Urothelium cell line (cell line): ENCODE measurements at places on chromosomes 6 and 20.

DNA sequence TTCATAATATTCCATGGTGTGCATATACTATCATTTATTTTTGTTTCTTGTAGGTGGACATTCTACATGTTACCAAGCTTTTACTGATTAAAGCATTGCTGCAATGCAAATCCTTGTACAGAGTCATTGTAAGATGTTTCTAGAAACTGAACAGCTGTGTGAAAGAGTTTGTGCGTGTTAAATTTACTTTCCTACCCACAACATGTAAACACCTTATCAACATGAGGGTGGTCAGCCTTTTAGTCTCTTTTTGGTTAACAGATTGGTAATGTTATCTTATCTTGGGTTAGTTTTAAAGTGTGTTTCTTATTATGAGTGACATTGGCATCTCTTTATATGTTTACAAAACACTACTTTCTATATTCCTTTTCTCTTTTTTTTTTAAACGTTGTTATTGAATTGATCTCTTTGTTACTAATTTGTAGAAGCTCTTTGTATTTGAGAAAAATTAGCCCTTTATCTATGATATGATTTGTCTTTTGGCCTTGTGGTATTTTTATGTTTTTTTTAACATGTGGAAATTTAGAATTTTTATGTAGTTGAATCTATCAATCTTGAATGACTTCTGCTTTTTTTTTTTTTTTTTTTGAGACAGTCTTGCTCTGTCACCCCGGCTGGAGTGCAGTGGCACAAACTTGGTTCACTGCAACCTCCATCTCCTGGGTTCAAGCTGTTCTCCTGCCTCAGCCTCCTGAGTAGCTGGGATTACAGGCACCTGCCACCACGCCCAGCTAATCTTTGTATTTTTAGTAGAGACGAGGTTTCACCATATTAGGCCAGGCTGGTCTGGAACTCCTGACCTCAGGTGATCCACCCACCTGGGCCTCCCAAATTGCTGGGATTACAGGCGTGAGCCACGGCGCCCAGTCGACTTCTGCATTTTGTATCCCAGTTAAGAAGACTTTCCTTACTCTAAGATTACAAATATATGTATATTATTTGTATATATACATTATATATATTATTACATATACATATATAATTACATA is 112.1 kb downstream of the TCP11 start:
- DNase-seq, result no peak

GRCh38 chr6:73348550-73349204 is 5.4 kb downstream of the DPPA5 start:
- DNase-seq, result no peak

GRCh38 chr20:676315-676937 is 824 bp upstream of the SCRT2 start:
- DNase-seq, result no peak

GRCh38 chr6:157731221-157731620 is 91.8 kb upstream of the SNX9 start:
- no peak for DNase-seq

DNA sequence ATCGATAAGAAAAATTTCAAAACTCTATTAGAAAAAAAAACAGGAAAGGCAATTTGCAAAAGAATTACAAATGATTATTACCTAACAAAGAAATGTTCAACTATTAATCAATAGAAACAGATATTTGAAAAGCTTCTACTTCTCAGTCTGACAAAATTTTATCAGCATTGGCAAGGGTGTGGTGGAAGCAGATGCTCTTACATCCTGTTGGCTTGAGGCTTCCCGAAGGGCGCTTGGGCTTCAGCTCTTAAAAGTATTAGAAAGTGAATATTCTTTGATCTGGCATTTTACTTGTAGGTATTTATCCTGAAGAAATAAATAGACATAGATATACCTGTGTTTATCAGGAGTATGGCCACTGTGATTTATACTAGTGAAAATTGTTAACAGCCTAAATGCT is 38.7 kb downstream of the SLC35D3 start:
- no peak for DNase-seq

- DNase-seq, result no peak
These were observed 131.2 kb upstream of the THEMIS start for GRCh38 chr6:128032042-128032441.

DNA sequence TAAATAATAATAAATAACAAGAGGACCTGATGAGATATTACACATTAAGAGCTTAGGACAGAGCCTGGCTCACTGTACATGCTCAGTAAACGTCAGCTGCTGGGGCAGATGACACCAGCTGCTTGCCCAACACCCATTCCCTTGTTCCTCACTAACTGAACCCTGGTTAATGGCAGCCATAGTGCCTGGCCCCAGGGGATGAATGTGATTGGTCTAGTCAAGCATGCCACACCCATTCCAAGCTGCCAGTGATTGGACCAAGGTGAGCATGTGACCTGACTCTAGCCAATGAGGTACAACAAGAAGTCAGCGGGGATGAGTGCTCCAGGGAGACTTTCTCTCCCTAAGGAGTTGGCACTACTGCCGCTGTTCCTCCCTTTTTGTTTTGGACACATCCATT is 85.1 kb upstream of the PTPN1 start:
- no peak for DNase-seq

GRCh38 chr20:651713-652614 is 1.0 kb downstream of the SRXN1 start:
- no peak for DNase-seq

DNA sequence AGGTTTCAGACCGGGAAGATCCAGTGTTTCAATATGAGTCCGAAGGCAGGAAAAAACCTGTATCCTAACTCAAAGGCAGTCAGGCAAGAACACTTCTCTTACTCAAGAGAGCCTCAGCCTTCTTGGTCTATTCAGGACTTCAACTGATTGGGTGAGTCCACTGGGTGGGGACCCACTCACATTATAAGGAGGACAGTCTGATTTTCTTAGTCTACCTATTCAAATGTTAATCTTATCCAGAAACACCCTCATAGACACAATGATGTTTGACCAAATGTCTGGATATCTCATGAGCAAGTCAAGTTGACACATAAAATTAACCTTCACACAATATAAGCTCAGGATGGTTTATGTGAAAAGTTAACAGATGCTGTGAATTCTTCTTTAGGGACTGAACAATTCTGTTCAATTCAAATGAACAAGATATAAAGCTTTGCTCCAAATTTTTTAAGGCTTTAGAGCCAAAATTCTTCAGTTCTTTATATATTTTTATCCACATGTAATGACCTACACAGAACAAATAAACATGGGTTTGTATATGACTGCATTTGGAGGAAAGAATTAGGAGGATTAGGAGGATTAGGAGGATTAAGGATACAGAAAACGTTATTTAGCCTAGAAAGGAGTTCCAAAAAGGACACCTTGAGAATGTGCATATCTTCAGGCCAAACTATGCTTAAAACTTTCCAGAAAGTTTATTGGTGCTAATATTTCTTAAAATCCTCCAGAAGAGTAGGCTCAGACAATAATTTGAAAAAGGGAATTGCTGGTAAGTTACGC is 35.3 kb upstream of the LAMA2 start:
- no peak for DNase-seq

GRCh38 chr20:58436868-58437645 is 48.0 kb downstream of the VAPB start:
- DNase-seq, result no peak
